ENCODE measurements at places on chromosomes 3 and 15.

DNA sequence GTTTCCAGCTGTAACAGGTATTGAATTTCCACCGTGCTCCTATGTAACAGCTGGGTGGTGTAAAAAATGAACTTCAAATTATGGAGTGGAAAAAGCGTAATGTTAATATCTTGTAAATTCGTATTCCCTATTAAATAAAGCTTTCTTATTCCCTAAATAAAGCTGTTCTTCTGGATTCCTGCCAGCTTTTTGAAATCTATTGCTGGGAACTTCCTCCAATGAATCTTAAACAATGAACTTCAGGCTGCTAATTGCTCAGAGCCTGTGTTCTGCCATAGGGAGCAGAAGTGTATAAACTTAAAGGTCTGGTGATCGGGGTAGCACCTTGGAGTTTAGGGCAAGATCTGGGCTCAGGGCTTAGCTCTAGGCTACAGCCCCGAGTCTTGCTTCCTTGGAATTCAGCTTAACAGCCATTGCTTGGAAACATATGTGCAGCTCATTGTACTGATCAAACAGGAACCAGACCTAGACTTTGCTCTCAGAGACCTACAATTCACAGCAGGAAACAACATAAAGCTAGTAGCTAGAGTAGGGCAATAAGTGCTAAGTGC is 1.4 kb downstream of the ARL14 start:
- DNase-seq = peak; percentile 32

DNA sequence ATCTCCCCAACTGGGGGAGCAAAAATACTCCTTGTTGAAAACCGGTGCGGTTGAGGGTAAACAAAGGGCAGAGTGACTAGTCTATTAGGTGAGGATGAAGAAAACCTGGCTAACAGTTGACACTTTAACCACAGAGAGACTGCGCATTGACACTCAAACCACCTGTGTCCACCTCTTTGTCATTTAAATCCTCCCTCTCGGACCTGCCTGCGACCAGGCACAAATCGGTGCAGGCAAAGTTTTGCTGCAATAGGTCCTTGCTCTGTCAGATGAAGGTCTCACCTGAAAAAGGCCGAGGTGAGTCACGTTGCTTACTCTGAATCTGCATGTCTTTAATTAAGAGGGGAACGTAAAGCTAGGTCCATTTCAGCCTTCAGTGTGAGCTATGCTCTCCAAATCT is 494.1 kb upstream of the DPPA4 start:
- DNase-seq = no peak

DNA sequence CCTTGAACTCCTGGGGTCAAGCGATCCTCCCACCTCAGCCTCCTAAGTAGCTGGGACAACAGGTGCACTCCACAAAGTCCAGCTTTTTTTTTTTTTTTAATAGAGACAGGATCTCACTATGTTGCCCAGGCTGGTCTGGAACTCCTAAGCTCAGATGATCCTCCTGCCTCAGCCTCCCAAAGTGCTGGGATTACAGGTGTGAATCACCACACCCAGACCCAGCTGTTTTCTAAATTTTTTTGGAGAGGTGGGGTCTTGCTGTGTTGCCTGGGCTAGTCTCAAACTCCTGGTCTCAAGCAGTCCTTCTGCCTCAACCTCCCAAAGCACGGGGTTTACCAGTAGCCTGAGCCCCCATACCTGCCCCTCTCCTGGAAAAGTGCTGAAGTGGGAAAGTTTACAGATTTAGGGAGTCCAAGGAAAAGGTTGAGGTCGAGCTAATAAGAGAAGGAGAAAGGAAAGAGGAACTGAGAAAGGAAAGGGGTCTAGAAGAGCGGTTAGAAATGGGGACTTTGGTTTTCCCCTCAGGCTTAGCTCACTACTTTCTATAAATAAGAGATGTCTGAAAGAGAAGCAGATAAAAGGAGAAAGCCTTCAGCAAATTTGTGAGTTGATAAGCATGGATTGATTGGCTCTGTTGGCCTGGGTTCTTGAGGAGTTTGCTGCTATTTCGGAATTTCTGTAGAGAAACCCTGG is 23.6 kb downstream of the UBE2E1 start:
- no peak for DNase-seq

DNA sequence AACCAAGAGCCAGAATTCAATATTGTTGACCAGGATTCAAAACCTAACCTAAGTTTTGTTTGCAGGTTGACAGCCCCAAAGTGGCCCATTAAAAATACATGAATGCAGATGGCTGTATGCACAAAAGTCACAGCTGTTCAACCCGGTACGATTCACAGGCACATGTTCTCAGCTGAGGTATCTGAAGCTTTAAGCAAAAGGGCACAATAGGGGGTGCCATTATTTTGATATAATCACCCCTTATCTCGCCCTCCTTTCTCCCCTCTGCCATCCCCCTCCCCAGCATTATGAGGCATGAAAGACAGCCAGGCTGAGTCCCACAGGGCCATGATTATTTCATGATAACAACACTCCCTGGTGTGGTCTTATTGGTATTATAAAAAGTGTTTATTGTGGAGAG is 264.9 kb downstream of the EBLN2 start:
- DNase-seq = no peak

DNA sequence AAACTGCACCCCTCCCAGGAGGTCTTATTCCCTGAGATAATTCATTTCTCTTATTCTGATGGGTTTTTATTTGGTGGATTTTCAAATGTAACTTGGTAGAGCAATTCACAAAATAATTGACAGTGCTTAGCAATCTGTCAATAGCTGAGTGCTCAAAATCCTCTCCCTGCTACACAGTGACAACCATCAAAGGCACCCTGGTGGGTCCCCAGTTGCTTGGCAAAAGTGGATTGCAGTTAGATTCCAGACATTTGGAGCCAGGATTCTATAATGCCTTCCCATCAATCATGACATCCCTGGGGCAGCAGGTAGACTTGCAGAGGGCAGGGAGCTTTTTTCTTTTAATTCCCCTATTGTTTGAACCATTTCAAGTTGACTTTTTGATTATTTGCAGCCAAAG is 59.0 kb downstream of the FHIT start:
- no peak for DNase-seq

GRCh38 chr3:183513046-183513706 is 42.3 kb downstream of the KLHL6 start:
- no peak for DNase-seq

- no peak for DNase-seq
Observed at GRCh38 chr3:160069986-160070385, 81.4 kb downstream of the IL12A start.

All from epithelial cell of esophagus (primary cell).